Central memory CD4-positive, alpha-beta T cell (primary cell): ENCODE measurements at places on chromosomes 1 and 21.

DNA sequence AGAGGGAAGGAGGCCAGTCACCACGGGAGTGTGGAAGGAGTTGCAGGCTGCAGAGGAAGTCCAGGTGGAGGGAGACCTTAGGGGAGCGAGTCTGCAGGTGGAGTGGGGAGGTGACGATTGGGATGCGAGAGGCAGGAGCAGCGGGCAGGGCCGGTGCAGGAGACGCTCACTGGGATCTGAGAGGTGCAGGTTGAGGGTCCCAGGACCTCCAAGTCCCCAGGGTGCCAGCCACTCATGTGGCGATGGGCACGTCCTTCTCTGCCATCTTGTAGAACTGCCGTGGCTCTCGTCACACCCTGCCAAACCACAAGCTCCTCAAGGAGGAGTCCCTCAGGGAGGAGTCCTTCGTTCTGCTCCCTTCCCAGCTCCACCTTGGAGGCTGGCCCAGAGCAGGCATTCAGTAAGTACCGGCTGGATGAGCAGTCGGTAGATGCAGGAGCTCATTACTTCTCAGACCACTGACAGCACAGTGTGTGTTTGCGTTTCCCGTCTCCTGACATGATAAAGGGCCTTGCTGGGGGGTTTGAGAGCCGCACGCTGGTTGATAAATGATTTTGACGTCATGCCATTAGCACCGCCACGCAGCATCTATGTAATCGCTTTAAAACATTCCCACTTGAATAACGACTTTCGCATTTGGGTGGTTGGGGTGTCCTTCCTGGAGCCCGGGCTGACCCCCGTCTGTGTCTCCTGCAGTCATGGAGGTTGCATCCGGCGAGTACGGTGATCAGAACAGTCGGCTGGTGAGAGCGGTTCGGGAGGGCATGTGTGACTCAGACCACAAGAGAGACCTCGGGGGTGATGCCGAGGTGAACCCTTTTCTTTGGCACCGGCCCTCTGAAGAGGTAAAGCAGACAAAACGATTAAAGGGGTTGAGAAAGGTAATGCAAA lies 27.8 kb downstream of the TFF3 start:
- DNase-seq, result no peak

DNA sequence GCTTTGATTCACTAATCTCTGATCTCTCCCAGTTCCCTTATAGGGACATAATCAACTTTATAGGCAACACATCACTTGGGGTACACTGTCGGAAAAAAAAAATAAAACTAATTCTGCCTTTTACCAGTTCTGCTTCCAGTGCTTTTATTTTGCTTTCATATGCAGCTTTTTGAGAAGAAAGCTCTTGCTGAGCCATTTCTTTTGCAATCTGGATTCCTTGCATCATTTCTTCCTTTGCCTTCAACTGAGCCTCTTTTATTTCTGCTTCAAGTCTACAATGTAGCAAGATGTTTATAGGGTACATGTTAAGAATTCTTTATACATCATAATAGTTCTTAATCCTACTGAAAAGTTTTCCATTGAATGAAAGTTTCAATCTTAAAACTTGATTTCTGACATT lies 30.6 kb downstream of the KIF14 start:
- DNase-seq, result no peak

- no peak for DNase-seq
Measured at GRCh38 chr1:110133436-110133835, 16.9 kb upstream of the SLC6A17 start.

- no peak for DNase-seq
Measured at GRCh38 chr1:33142483-33143064, 39.3 kb downstream of the TRIM62 start.
